ENCODE measurements at places on chromosomes 6 and 20. TPM values are rescaled to one million over a fixed set of nuclear protein-coding genes. Genes with fewer than 3 reads are reported as not detected.

GRCh38 chr6:104252276-104252675 lies 607.4 kb downstream of the HACE1 start:
- DNase-seq, result no peak

Gene THBS2
- polyA plus RNA-seq, result 76.4 TPM

DNA sequence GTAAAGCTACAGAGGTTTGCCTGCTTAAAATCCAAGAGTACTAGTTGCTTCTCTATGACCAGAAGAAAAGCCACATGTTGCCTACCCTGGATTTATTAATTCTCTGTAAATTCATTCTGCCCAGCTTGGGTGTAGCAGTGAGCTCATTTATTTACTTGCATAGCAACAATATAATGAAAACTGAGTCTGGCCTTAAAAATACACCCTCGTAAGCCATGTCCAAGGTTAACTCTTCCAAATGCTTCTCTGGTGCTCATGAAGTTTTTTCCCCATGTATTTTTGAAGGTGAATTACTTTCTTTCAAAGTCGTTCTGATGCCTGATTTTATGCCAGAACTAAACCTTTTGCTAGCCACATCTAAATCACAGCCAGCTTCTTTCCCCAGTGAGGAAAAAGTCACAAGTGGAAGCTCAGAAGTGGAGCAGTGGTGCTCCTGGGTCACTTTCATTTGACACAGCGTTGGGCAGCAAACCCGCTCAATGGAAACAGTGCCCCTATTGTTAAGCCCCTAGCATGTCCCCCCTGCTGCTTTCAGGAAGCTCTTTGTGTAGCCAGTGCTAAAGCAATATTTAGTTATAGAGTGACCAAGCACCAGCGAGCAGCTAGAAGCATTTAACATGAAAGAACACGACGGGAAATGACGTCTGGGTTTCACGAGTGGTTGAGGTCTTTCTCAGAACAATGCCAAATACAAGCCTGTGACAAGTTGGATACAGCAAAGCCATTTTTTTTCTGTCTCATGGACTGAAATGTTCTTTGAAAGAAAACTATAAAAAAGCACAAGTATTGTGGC lies 29.8 kb downstream of the NEDD9 start:
- no peak for DNase-seq

Gene SLC13A3
- polyA plus RNA-seq, result 4.6 TPM

Gene DDX43
- polyA plus RNA-seq, result 0.51 TPM

GRCh38 chr6:72825315-72825911 lies 203.5 kb downstream of the KCNQ5 start:
- peak; percentile 80 for DNase-seq

DNA sequence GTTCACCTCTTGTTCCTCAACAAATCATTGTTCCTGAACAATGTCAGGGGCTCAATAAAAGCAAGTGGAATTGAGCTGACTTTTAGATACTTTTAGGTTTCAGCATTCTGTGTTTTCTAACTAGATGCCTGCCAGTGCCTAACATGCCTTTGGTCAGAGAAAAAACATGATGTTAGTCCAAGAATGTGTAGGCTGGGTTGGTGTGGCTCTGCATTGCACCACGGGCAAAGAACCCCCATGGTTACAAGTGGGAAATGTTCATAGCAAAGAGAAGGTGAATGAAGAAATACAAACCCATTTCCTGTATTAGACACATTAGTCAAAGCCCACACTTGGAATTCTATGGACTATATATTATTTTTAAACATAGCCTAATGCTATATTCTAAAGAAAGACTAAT lies 193.3 kb downstream of the TMEM200A start:
- DNase-seq, result peak; percentile 3

GRCh38 chr6:11712760-11713159 lies 65.8 kb downstream of the ADTRP start:
- peak; percentile 75 for DNase-seq

Data from GM23248 (cell line).